ENCODE measurements at places on chromosomes 2 and 18. TPM values are rescaled to one million over a fixed set of nuclear protein-coding genes. Genes with fewer than 3 reads are reported as not detected.

Gene TFCP2L1
- total RNA-seq = 0.05 TPM

Gene ANKRD39
- 31.9 TPM for total RNA-seq

Gene RIT2
- total RNA-seq = not detected

Gene C2orf72
- total RNA-seq = not detected

Gene GALNT13
- not detected for total RNA-seq

Gene NEURL3
- not detected for total RNA-seq

Gene EFHD1
- 1.3 TPM for total RNA-seq

Gene FANCL
- total RNA-seq = 6.6 TPM

Gene GAREM2
- 4.0 TPM for total RNA-seq

Gene LINC00305
- not detected for total RNA-seq

Gene LAMA1
- total RNA-seq = not detected

Gene ABCG8
- not detected for total RNA-seq

Gene CSRNP3
- total RNA-seq = not detected

Gene ZNF892
- total RNA-seq = 2.0 TPM

Gene CFLAR
- 306 TPM for total RNA-seq

Gene OR6B2
- not detected for total RNA-seq

Gene MYOM1
- 1.4 TPM for total RNA-seq

Gene MTERF4
- total RNA-seq = 105 TPM

Gene ST8SIA5
- total RNA-seq = not detected

Gene C2orf66
- total RNA-seq = not detected

Gene DNAJC5G
- not detected for total RNA-seq

Gene CLEC4F
- total RNA-seq = not detected

Gene MYCN
- total RNA-seq = 2.2 TPM

Gene EN1
- total RNA-seq = not detected

Gene CLK1
- 1,274 TPM for total RNA-seq

Gene GPR39
- total RNA-seq = not detected

Gene TMEM198
- total RNA-seq = 0.62 TPM

Gene CGREF1
- total RNA-seq = not detected

Gene DSG4
- not detected for total RNA-seq

Gene ANKRD62
- not detected for total RNA-seq

Gene COL3A1
- total RNA-seq = not detected

Gene POTEJ
- not detected for total RNA-seq

Gene LRP1B
- not detected for total RNA-seq

Gene EGR4
- total RNA-seq = 0.69 TPM

Gene ANKRD12
- 200 TPM for total RNA-seq

Gene FLACC1
- total RNA-seq = 7.0 TPM

Gene DYNAP
- not detected for total RNA-seq

Gene SLC5A7
- not detected for total RNA-seq

Gene NPPC
- total RNA-seq = not detected

Gene NT5DC4
- total RNA-seq = not detected

Gene SCYGR4
- total RNA-seq = not detected

Gene GKN2
- total RNA-seq = not detected

Gene SMYD5
- total RNA-seq = 30.3 TPM

Gene FAP
- total RNA-seq = not detected

Gene SMYD1
- not detected for total RNA-seq

Gene SPATA3
- 0.72 TPM for total RNA-seq

All from CD4-positive, CD25-positive, alpha-beta regulatory T cell (primary cell).